Uterine smooth muscle cell (primary cell): ENCODE measurements at places on chromosomes 1 and 21. TPM values are rescaled to one million over a fixed set of nuclear protein-coding genes. Genes with fewer than 3 reads are reported as not detected.

CLDN8 gene
- not detected in 2 replicates for total RNA-seq

GJB3 gene
- total RNA-seq: under 0.01 TPM in 1 of 2 replicates, not detected in the other

RAB42 gene
- 2.3 and 3.2 TPM in 2 replicates for total RNA-seq

SPAG17 gene
- total RNA-seq: 0.22 TPM in 1 of 2 replicates, not detected in the other

IL20 gene
- total RNA-seq: 0.12 TPM in 1 of 2 replicates, not detected in the other

LCE6A gene
- not detected in 2 replicates for total RNA-seq

FAM177B gene
- total RNA-seq: not detected in 2 replicates

TRIM46 gene
- 3.9 and 4.9 TPM in 2 replicates for total RNA-seq

AXDND1 gene
- total RNA-seq: 0.12 and 0.22 TPM in 2 replicates

PRELP gene
- 0.33 and 1.9 TPM in 2 replicates for total RNA-seq

SH2D1B gene
- under 0.01 TPM in 1 of 2 replicates, not detected in the other for total RNA-seq

ALG14 gene
- 2.9 TPM in 2 replicates for total RNA-seq

C1orf185 gene
- total RNA-seq: not detected in 2 replicates

TP73 gene
- under 0.01 and 0.12 TPM in 2 replicates for total RNA-seq
